Frontal cortex (tissue), 4 donors: ENCODE measurements at places on chromosomes 5 and 9. TPM values are rescaled to one million over a fixed set of nuclear protein-coding genes. Genes with fewer than 3 reads are reported as not detected.

DNA sequence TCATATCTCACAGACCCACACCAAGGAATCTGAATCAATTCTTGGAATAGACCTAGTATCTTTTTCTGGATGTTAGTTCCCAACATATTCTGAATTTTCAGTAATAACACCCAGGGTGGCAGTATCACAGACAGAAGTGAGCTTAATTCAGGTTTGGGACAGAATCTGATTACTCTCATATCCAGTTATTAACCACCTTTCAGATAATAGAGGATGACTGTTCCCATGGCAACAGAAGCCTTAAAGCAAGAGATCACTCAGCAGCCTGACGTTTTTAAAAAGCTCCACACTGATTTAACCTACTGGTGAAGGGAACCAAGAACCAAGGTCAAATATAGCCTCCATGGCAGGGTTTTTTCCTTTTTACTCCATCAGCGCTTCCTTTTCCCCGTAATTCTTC, 68.4 kb downstream of the ACTBL2 start:
- no peak for DNase-seq

DNA sequence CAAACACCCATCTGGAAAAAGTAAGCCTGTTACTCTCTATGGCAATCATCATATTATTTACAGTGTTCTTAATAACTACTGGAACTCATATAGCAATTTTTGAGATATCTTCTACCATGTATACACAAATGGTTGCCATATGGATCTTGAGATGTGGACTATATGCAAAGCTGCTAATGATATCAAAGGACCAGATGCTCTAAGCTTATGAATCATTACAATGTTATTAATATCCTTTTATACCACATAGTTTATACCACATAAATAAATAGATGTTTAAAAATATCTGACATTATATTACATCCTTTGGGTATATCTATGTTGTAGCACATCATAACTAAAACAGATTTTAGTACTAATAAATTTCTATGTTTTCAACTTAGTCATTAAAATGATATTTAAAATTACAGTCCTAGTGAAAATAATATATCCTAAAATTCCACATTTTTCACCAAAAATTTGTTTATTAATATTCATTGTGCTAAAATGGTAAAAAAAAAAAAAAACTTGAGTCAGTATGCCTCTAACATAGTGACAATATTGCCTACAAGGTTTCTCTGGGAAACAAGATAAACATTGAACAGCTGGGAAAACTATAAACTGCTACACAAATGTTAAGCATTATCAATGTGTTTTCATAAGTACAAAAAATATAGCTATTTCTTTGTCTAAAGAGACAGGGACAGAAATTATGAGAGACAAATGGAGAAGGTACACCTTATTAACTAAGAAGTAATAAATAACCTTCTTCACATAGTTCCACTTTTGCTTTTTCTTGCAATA, 85.5 kb downstream of the DTWD2 start:
- DNase-seq = no peak

DNA sequence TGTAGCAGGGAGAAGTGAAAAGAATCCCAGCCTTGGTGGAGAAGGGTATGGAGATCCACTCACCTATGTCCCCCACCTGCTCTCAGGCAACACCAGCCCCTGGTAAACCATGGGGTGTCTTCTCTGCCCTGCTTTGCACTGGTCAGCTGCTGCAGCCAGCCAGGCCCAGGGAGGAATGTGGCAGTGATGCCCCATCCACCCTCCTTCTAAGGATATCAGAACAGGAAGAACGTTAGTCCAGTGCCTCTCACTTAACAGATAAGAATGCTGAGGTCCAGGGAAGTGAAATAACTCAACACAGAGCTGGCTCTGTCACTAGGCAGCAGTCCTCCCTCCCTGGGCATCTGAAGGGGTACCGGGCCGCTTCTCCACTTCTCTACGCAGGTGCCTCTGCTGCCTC, 9.7 kb upstream of the PPIC start:
- DNase-seq = no peak

DNA sequence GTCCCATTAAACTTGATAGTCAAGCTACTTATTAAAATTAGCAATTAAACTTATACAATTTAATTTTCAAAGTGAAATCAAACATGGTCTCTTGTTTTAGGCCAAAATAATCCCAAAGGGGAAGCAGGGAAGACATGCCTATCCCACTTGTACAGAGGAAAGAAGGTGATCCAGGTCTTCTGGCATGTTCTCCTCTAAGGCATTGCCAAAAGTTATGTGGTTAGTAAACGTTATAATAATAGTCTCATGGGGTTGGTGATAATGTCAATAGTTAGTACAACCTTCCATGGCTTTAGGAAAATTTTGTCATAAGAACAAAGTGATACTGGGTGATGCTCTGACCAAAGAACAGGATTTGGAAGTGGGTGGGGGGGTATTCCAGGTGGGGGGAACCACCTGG, 52.8 kb downstream of the ROR2 start:
- DNase-seq = no peak

DNA sequence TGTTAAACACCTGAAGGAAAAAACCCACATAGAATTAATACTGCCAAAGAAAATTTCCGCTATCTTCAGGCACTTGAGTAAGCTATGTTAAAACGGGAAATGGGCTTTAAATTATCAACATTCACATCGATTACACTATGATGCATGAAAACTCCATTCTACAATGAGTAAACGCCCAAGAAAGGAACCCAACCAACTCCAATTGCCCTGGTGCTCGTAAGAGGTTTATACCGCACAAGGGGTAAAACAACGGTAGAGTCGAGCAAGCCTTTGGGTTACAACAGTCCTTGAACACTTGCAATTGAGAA, 1.0 kb downstream of the AGTPBP1 start:
- DNase-seq = no peak

DNA sequence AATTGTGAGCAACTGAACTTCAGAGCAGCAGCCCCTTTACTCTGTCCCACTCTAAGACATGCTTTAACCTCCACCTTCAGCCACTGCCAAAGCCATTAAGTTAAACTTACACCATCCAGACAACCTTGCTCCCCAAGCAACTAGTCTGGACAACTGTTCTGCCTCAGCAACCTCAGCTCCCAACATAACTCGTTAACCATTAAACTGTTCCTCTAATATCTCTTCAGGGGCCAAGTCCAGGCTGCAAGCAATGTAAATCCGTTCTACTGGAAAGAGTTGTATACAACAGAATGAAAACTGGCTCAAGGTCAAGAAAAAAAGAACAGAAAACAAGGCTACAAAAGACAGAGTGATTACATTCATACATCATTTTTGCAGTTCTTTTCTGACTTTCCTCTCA, 131.7 kb upstream of the TARS1 start:
- no peak for DNase-seq

GRCh38 chr9:124869466-124869985, 7.6 kb downstream of the ARPC5L start:
- no peak for DNase-seq

DNA sequence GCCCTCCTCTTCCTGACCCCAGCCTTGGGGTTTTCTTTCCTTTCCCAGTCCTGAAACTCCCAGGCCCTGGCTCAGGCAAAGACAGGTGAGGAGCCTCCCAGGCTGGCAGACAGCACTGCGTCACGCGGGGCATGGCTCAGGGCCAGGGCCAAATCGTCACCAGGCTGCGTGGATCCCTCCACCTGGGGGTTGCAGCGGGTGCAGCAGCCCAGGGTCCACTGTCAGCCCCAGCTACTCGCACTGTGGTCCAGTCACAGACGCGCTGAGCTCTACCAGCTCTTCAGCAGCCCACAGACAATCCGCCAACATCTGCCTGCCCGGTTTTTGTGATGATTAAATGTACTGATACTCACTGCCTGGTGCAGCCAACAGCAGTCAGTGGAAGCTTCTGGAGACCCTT, 12.1 kb downstream of the FAM78A start:
- DNase-seq = no peak

GRCh38 chr5:168693883-168694282, 114.7 kb upstream of the PANK3 start:
- DNase-seq = no peak

GRCh38 chr5:32202394-32202793, 28.3 kb upstream of the GOLPH3 start:
- DNase-seq = no peak

DNA sequence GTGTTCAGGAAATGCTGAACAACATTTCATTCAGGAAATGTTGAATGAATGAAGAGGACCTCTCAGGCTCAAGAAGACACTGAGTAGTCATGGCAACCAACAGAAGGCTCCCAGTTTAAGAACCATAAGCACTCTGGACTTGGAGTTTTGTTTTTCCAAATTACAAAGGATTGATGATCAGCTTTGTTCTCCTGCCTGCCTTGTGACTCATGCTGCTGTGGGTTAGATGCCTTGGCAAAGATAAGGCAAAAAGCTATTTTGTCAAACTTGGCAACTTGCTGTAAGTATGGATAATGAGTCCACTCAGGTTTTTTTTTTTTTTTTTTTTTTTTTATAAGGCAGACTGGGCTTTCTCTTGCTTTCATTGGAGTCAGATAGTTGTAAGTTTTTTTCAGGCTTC, 365.0 kb downstream of the TMEM232 start:
- DNase-seq = no peak

- DNase-seq = peak; percentile 43
These were observed 64.2 kb upstream of the ABL1 start for GRCh38 chr9:130770679-130771442.

- DNase-seq = no peak
These were observed 14.2 kb upstream of the PTPN3 start for GRCh38 chr9:109512170-109512756.

DNA sequence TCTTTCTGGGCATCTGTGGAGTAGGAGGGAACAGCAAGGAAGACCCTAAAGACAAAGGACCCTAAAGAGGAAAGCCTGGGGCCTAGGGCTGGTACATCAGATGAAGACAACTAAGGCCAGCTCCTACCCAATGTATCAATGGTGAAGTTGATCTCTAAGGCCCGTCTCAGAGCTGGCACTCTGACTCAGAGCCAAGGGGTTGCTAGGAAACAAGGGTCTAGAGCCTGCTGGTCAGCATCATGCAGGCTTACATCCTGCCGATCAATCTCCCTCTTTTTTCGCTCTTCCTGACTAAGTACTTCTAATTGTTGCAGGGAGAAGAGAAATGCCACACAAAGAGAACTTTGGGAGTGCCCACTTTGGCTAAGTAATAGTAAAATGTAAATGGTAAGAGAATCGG, 26.2 kb downstream of the TRIM32 start:
- DNase-seq = no peak

GRCh38 chr9:37198039-37198729, 77.8 kb downstream of the ZCCHC7 start:
- DNase-seq = no peak

- DNase-seq = no peak
These were observed 10.2 kb downstream of the OR13J1 start for GRCh38 chr9:35859990-35860339.

GRCh38 chr9:89107406-89107805, 71.2 kb downstream of the SHC3 start:
- no peak for DNase-seq

GRCh38 chr9:134982311-134982710, 64.6 kb upstream of the FCN1 start:
- DNase-seq = no peak

- DNase-seq = no peak
These were observed 8.9 kb downstream of the AGXT2 start for GRCh38 chr5:35038891-35039290.

- no peak for DNase-seq
These were observed 62.8 kb downstream of the RAPGEF1 start for GRCh38 chr9:131677049-131677443.

- no peak for DNase-seq
These were observed 35.7 kb downstream of the EXD3 start for GRCh38 chr9:137387114-137387890.

- DNase-seq = no peak
These were observed 303.5 kb downstream of the TRIM32 start for GRCh38 chr9:116990592-116990991.

DNA sequence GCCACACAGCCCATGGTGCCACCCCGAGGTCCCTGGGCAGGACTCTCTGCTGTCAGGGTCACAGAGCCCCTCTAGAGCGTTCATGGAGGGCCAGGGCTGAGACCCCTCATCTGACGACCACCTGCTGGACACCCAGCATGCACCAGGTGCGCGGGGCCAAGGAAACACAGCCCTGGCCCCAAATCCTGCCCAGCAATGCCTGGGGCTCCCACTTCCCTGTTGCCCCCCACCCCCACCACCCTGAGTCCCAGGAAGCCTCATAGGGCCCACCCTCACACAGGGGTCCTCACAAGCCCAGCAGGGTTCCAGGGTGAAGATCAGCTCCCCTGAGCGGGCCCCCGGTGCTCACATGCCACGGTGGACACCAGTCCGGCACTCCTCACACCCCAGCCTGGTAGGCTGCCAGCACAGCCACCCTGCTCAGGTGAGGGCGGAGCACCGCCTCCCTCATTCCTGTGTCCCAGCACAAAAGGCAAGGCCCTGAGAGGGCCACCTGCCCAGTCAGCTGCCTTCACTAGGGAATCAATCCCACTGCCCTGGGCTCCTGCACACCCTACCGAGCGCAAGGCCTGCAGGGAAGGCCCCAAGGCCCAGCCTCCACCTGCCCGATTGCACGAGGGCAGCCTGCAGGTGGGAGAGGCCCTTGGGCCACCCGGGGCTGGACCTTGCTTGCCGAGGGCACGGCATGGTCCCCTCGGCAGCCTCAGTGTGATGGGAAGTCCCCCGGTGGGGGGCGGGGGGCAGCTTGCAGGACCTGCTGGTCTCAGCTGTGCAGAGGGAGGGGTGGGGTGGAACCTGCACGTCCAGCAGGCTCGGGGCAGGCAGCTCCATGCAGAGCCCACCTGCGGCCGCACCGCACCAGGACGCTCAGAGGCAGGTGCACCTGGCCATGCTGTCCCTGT, 56.4 kb upstream of the UBAC1 start:
- DNase-seq = no peak

- peak; percentile 26 for DNase-seq
These were observed 356.8 kb upstream of the KIF2A start for GRCh38 chr5:61949054-61949678.

DNA sequence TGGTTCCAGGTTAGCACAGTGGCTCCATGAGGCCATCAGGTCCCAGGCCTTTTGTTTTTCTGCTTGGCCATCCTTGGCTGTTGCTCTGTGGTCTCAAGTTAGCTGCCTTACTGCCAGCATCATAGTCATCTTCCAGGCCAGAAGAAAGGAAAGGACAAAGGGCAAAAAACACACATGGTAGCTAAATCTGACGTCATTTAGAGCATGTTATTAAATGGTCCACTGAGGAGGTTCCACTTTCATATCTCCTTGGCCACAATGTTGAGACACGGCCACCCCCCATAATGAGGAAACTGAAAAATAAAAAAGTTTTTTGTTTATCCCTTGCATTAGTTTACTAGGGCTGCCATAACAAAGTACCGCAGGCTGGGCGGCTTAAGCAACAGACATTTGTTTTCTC, 106.4 kb upstream of the NIPBL start:
- no peak for DNase-seq

- no peak for DNase-seq
These were observed 759 bp downstream of the GEMIN5 start for GRCh38 chr5:154937186-154937717.

GRCh38 chr5:170451747-170452365, 52.0 kb upstream of the KCNIP1 start:
- no peak for DNase-seq

Gene PSAT1
- 17.1 TPM for total RNA-seq

Gene NAIF1
- 9.0 TPM for total RNA-seq

Gene TMEFF1
- 53.0 TPM for total RNA-seq

Gene ZNG1A
- total RNA-seq = 29.3 TPM

Gene TTF1
- 17.1 TPM for total RNA-seq

Gene FAM78A
- 0.82 TPM for total RNA-seq

Gene SLC34A1
- not detected for total RNA-seq

Gene FAXDC2
- total RNA-seq = 2.4 TPM

Gene NME5
- 13.0 TPM for total RNA-seq

Gene RGS14
- total RNA-seq = 7.7 TPM

Gene SEMA4D
- total RNA-seq = 7.7 TPM
